ENCODE measurements at places on chromosomes 7 and 10.

GRCh38 chr10:86104611-86105145 lies 261.9 kb downstream of the GRID1 start:
- no peak for DNase-seq

DNA sequence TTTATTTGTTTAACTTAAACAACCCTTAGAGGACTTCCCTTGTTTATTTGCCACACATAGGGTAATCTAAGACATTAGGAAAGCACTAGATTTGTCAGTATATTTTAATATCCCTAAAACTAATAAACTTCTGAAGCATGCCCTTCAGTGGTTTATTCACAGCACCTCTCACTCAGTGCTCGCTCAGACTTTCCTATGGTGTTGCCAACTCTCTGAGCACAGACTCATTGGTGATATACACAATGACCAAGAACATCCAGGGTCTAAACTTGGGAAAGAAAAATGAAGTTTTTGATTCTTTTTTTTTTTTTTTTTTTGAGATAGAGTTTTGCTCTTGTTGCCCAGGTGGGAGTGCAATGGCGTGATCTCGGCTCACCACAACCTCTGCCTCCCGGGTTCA lies 82.2 kb downstream of the RAB11FIP2 start:
- no peak for DNase-seq

DNA sequence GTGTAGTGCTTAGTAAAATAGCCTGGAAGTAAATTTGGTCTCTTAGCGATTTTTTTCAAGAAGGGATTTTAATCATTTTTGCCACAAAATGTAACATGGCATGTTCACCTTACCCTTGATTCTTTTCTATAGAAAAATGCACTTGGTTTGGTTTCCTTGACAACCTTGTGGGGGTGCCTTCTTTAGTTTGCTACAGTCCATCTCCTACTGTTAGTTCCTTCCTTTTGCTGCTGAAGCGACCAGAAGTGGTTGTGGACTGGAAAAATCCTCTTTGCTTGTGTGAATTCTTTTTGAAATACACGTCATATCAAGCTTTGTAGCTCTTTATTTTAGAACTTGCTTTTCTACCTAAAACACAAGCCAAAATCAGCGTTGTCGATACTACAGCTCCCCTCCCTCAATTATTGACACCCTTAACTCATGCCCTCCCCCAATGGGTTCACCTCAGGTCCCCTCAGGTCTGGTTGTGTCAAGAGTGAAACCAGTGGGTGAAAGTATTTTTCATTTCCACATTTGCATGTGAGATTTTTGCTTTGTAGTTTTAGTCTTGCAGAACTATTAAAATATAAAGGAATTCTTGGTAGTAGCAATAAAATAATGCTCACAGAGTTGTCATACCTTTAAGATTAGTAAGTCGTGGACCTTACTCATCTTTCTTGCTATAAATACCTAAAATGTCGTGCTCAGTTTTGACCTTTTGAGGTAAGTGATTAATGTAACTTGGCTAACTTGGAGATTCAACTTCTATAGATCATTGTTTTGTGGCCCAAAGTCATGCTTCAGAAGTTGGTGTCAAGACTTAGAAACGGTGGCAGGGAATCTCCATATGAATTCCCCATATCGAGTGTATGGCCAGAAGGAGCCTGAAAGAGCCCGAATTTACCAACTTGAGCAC lies 1.5 kb downstream of the ACTR3B start:
- DNase-seq: no peak

DNA sequence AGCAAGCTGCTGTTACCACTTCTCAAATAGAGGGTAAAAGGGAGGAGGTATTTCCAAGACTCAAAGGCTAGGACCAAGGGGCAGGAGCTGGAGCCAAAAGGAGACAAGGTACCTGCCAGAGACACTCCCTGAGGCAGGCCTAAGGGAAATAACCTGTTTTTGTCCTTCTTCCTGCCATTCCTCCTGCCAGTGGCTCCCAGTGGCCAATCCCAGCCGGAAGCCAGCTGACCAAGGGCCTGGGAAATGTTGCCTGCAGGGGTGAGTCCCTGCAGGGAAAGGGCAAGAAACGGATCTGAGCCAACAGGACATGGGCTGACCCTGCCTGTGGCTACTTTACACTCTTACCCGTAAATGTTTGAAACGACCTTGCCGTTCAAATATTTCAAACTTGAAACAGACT lies 3.5 kb downstream of the CYTH3 start:
- DNase-seq: no peak

DNA sequence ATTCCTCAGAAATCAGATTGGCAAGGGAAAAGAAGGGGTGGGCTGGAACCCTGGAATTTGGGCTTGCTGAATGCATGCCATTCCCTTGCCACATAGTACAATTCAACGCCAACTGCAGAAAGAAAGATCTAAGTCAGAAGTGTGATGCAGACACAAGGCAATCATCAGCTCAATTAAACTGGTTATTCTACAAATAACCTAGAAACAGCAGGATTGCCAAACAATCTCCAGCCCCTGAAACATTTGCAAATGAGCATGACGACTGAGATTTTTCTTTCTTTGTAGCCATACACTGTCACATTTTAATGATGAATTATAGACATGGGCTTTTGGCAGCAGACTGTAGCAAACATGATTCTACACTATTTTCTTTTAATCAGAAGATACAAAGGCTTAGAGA lies 16.5 kb upstream of the CREB5 start:
- DNase-seq: no peak

- DNase-seq: no peak
These were observed 160.6 kb downstream of the KLF6 start for GRCh38 chr10:3624367-3624766.

DNA sequence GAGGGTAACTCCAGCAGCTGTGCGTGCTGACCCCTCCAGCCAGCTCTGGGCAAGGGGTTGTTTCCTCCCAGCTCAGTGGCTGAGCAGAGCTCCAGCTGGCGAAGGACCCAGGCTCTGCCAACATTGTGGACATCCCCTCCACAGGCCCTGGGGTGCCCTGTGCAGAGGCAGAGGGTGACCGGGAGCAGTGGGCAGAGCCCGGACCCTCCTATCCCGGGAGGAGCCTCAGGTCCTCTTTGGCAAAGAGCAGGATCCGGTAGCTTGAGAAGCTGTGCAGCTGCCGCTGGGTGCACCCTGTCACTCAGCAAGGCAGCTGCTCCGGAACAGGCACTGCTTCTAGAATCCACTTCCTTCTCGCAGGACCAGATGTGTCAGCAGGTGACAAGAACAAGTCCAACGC lies 175.9 kb downstream of the EBF3 start:
- no peak for DNase-seq

- no peak for DNase-seq
These were observed 124.0 kb downstream of the TRRAP start for GRCh38 chr7:99002148-99002826.

DNA sequence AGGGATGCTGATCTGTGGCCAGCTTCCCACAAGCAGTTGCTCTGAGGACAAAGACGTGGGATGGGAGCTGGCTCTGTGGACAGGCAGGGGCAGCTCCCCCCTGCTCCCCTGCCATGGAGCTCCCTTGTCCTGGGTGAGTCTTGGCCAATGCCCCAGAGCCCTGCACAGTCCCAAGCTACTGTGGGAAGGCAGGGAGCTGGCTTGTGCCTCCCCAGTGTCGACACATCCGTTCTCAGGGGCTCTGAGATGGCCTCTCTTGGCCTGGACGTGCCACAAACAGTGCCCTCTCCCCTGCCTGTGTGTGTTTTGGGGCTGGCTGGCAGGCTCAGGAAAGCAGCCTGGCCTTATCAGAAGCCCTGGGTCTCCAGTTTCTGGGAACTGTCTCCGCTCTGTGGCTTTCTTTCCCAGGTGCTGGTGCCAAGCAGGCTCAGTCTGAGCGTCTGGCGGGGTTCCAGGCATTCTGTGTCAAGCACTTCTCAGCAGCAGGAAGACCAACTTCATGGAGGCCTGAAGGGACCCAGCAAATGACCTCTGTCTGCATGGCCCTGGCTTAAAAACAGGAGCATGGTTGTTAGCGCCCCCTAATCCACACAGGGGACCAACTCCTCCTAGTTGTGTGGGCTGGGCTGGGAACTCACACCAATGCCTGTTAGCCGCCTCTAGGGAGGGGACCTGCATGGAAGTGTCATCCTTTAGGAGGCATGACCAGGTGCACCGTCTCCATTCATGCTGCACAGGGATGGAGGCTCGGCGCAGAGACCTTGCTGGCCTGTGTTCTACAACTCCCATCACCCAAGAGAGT lies 375.2 kb downstream of the RPS24 start:
- no peak for DNase-seq

DNA sequence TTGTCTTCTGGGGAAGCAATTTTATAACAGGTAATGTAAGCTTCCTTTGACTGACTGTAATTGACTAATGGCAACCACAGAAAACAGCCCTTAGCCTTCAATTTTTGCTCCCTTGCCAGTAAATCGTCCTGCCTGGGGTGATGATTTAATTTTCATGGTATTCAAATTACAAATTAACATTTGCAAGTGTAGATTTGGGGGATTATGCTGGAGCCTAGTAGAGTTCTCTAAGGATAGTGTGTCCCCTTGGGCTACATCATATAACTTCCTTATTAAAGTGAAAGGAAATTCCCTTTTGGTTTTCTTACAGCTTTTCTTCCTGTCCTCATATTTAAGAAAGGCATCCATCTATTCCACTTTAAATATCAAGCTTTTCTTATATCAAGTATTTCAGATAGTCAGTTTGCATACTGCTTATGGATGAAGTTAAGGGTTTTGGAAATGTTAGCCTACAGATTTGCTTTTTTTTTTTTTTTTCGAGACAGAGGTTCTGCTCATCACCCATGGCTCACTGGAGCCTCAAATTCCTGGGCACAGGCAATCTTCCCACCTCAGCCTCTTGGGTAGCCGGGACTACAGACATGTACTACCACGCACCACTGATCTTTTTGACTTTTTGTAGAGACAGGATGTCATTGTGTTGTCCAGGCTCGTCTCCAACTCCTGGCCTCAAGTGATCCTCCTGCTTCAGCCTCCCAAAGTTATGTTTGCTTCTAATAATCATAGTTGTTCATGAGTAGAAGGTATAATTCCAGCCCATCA lies 35.9 kb upstream of the HDAC9 start:
- DNase-seq: no peak

DNA sequence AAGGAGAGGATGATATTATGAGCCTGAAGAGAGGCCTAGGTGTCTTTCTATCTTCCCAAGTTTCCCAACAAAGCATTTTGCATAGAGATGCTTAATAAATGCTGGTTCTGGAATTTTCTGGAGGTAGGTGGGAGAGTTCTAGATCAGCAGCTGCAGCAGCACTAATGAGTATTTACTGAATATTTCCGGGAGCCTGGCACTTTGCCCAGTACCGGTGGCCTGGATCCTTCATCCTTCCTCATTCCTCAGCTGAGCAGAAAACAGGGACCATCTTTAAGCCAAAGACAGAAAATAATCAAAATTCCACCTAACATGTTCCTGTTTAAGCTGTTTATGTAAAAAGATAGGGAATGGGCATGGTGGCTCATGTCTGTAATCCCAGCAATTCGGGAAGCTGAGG lies 813.2 kb upstream of the AUTS2 start:
- no peak for DNase-seq

GRCh38 chr10:5413012-5413938 lies 918 bp downstream of the NET1 start:
- no peak for DNase-seq

GRCh38 chr10:11120711-11121110 lies 103.0 kb downstream of the CELF2 start:
- no peak for DNase-seq

DNA sequence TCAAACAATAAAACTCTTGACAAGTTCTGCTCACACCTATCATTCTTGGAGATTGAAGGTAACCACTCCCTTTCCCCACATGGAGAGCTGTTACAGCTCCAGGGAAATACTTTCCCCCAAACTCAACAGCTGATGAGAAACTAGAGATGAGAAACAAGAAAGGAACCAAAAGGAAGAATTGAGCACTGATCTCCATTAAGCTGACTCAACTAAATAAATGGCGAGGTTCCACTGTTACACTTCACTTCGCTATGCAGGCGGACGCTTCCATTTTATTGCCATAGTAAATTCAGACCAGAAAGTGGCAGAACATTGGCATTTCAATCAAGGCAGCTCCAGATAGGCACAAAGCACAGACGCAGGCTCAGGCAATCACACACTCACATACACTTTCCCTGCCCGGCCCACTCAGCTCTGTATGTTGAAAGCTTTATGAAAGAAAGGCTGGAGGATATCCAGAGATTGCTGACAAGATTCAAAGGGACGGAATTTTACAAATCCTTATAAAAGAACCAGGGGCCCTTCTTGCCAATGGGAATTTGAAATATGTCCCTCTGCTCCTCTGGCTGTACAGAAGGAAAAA lies 11.5 kb upstream of the YAE1 start:
- no peak for DNase-seq

DNA sequence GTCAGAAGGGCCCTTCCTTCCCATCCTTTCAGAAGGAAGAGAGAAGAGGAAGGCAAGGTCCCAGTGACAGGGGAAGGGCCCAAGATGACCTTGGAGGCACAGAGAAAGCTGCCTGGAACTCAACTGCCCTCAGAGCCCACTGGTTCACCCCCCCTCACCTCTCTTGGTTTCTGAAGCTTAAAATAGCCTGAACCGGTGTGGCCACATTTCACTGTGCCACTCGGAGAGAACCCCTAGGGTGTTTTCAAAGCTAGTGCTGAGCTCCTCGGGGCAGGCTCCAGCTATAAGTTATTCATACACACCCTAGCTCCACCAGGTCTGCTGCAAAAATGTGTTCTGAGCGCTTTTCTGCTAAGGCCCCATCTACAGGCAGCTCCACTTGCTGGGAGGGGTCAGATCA lies 60.9 kb upstream of the ADRB1 start:
- DNase-seq: no peak

GRCh38 chr10:124632064-124632531 lies 112.1 kb downstream of the FAM53B start:
- no peak for DNase-seq

DNA sequence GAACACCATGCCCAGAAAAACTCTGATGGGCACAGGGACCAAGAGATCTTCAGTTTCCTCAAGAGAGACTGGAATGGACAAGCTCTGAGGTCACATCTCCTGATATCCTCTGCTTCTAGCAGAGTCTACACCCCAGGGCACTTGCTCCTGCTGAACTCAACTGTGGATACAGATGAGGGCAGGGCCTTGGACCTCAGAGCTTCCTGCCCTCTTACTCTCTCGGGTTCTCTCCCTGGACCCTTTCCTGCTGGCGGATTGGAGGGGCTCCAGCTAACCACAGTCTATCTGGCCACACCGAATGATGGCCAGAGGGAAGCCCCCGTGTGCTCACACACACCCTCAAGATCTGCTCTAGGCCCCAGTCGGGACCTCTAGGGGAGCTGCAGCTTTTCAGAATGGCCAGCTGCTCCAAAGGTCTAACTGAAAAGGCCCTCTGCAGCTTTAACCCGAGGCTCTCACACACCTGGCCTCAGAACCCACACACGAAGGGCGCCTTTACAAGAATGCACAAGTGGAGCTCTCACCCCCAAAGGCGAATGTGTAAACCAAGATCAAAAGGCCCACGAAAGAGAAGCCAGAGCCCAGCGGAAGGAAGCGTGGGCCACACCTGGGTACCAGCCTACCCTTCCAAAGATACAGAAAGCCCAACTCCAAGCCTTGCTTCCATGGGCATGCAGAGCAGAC lies 65.5 kb downstream of the FAM53B start:
- DNase-seq: no peak
